ENCODE measurements at places on chromosomes 7 and 10. TPM values are rescaled to one million over a fixed set of nuclear protein-coding genes. Genes with fewer than 3 reads are reported as not detected.

The GIMAP1 gene
- total RNA-seq, result 0.44 TPM

The ELFN1 gene
- 0.68 TPM for total RNA-seq

The GIMAP7 gene
- 2.7 TPM for total RNA-seq

The VPS37D gene
- 0.32 TPM for total RNA-seq

The GRID2IP gene
- total RNA-seq, result 0.12 TPM

The SEMA3E gene
- 0.44 TPM for total RNA-seq

The SUN3 gene
- not detected for total RNA-seq

DNA sequence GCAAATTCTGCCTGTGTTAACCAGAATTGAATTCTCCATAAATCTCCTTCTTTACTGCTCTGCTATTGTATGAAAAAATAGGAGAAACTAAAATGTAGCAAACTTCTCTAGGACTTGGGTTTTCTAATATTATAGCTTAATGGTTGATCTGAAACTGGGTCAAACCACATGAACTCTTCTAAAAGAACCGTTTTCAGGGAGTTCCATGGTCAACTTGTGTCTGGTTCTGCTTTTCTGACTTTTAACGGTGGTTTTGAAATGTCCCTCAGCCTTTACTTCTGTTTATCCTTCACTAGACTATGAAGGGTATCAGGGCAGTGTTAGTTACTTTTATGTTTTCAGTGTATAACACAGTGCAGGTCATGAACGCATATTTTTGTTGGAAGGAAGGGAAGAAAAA, 242.2 kb downstream of the TSPAN12 start:
- ATAC-seq, result no peak

GRCh38 chr10:16787361-16787791, 29.8 kb downstream of the RSU1 start:
- ATAC-seq, result no peak

GRCh38 chr10:46239247-46239646, 47.5 kb upstream of the ANTXRL start:
- peak; percentile 31 for ATAC-seq

DNA sequence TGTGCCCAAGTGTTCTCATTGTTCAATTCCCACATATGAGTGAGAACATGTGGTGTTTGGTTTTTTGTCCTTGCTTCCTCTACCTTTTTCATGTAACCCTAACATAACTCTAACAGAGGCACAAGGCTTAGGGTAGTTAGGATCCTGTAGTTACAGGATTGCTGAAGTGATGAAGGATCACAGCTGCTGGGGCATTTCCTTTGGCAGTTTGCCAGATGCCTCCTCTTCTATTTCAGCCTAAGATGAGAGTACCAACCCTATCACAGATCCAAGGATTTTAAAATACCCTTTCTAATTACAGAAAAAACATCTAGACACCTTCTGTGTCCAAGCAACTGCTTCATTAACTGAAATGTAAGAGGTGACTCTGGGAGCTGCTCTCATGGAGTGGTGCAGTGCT, 141.7 kb upstream of the COL1A2 start:
- no peak for ATAC-seq

- no peak for ATAC-seq
These were observed 9.1 kb downstream of the SDHAF3 start for GRCh38 chr7:97126483-97127171.

GRCh38 chr7:130276796-130277762, 10.4 kb downstream of the CPA2 start:
- ATAC-seq, result peak; percentile 31

GRCh38 chr7:21999896-22000295, 54.2 kb upstream of the CDCA7L start:
- no peak for ATAC-seq

DNA sequence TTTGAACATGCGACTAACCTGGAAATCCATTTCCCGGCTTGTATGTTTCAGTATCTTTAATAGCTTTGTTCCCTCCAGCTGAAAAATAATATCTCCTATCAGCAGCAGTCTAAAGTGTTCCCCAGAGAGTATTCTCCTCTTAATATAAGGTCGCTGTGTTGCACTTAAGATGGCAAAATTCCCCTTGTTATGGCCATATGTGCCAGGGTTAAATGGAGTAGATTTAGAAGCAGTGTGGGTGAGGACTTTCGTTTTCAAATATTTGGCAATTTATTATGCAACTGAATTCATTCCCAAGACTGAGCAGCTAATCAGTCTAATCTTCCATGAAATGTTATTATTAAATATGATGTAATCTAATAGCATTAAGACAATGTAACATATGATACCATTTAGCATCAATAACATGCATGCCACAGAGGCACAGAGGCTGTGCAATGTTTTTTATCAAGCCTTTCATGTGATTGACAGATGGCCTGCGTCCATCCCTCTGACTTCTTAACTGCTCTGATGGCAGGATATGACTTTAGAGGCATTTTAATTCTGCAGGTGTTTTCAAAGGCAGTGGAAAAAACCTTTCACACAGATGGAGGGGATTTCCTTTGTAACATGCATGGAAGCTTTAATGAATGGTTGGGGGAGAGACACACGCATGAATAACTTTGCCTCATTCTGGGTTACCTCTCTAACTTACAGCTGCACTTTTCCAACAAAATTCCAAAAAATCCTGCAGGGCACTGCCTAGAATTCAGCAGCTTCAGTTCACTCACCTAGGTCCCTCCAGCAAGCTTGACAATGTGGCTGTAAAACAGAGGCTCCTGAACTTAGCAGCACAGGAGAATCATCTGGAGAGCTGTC, 55.1 kb upstream of the ZPBP start:
- no peak for ATAC-seq

DNA sequence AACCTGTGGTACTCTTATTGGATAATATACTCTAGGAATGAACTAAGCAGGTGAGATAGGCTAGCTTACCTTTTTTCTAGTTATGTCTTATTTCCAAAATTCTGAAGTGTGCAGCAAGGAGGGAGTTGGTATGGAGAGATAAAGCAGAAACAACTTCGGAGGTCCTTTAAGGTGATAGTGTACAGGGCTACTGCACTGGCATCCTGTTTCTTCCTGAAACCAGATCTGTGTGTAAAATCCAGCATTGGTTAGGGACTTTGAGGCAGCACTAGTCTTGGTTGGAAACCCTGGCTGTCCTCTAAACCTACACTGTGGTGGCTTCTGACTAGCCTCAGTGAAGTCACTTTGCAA, 66.9 kb upstream of the STRIP2 start:
- ATAC-seq, result no peak

- no peak for ATAC-seq
These were observed 197.2 kb downstream of the HECW1 start for GRCh38 chr7:43309706-43310022.

DNA sequence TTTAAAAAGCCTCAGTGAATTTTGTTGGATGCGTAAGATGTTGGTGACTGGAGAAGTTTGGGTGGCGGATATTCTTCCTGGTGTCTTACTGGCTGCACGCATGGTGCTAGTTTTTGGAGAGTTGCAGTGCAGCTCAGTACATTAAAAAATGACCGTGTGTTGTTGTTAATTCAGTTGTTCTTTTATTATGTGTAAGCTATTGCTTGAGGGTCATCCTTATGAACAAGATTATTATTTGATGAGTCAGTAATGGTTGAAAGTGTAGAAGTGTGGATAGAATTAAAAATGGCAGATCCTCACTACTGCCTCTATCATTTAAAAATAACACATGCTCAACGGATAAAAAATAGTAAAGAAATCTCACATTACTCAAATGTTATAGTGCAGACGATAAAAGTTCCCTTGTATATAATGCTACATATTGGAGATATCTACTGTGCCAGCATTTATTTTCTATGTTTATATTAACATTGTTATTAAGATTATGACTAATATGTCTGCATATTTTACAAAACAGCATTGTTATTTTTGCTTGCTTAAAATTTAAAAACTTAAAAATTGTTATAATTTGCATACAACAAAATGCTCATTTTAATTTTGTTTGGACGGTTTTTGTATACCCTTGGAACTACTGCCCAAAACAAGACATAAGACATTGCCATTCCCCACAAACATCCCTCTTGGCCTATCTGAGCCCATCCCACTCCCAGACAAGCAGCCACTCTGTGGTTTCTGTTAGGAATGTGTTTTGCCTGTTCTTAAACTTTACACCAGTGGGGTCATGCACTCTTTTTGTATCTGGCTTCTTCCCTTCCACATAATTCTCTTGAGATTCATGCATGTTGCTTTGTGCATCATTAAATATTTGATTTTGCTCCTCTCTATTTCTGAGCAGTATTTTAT, 142.0 kb downstream of the DOCK1 start:
- ATAC-seq, result no peak

- no peak for ATAC-seq
These were observed 9.8 kb upstream of the ACTA2 start for GRCh38 chr10:88962336-88962735.

DNA sequence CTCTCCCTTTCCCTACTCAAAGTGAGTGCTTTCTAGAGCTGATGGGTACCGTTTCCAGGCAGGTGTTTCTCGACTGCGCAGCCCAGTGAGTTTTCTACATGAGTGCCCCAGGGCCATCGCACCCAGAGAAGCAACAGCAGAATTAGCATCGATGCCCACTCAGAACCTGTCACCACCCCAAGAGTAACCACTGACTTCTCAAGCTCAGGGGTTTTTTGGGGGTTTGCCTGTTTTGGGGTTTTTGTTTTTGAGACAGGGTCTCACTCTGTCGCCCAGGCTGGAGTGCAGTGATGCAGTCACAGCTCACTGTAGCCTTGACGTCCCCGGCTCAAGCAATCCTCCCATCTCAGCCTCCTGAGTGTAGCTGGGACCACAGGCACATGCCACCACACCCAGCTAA, 25.7 kb downstream of the SNX8 start:
- no peak for ATAC-seq

GRCh38 chr10:9311702-9312499, 1257.4 kb downstream of the GATA3 start:
- ATAC-seq, result no peak

DNA sequence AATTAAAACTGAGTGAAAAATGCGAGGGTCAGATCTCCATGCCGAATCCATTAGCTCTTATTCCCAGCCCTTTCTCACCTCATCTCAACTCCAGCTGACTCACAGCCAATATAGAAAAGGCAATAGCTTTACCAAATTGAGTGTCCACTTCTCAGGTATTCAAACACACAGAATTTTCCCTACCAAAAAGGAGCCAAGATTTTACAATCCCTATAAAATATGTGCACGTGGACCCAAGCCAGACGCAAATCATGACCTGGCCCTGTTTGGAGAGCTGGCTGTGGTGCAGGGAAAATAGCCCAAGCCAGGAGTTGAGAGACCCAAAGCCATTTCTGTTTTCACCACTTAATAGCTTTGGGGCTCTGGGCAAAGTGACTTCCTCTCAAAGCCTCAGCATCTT, 379.7 kb upstream of the AUTS2 start:
- no peak for ATAC-seq

GRCh38 chr10:124153023-124153826, 59.8 kb upstream of the CHST15 start:
- peak; percentile 86 for ATAC-seq

- no peak for ATAC-seq
These were observed 12.6 kb downstream of the HPS1 start for GRCh38 chr10:98433881-98434732.

- ATAC-seq, result peak; percentile 22
These were observed 708.4 kb downstream of the POM121L12 start for GRCh38 chr7:53743697-53744402.

DNA sequence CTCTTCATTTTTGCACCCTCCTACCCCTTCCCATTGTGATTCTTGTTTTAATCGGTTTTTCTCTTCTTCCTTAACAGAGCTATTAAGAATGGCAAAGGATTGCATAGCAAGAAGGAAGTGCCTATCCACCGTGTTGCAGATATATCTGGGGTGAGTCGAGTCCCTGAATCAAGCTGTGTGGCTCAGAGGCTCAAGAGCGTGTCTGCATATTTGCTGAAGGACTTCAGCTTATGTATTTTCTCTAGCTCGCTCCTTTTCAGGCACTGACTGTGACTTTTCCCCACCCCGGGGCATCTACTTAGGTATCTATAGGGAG, 126.6 kb downstream of the LRRC4 start:
- peak; percentile 38 for ATAC-seq

GRCh38 chr10:35940141-35941041, 298.3 kb upstream of the FZD8 start:
- ATAC-seq, result no peak

DNA sequence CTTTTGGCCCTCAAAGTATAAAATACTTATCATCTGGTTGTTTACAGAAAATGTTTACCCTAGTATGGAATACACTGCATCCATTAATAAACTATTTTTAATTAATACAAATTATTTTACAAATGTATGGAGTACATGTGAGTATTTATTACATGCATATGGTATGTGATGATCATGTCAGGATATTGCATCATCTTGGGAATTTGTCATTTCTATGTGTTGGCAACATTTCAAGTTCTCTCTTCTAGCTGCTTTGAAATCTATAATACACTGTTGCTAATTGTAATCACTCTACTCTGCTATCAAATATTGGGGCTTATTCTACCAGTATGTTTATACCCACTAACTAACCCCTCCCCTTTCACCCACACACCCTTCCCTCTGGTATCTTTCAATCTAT, 103.9 kb upstream of the THSD7A start:
- no peak for ATAC-seq

DNA sequence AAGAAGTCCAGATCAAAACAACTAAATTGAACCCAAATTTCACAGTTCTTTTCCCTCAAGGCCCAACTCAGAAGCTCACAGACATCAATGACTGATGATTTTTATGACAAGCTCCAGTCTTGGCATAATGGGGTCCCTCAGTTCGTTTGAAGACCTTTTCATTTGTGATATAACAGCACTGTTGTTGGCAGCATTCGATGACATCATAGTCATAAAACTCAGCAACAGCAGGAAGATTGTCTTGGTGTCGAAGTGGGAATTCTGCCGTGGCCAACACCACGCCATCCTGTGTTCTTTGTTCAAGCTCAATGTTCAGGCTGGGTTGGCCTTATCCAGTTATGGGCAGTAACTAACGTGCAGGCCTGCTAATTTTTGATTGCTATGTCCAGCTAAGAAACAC, 261.7 kb downstream of the C7orf25 start:
- no peak for ATAC-seq

DNA sequence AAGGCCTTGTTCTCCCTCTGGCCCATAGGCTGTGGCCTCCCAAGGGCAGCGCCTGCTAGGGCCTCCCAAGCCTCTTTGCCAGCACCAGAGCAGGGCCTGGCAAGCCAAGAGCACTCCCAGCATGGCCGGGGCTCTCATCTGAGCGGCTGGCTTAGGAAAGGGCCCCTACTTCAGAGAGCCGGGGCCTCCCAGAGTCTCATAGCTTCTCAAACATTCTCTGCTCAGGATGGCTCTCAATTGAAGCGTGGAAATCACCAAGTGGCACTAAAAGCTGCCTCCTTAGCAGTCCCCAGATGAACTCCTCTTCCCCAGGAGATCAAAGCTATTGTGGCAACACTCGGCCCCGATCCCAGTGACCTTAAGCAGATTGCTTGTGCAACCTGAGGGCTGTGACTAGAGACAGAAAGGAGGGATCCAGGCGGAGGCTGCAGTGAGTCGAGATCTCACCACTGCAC, 69.4 kb downstream of the FAM53B start:
- no peak for ATAC-seq

GRCh38 chr10:88385601-88386203, 197.4 kb downstream of the RNLS start:
- ATAC-seq, result peak; percentile 91

GRCh38 chr7:36284456-36285090, 105.1 kb upstream of the ANLN start:
- no peak for ATAC-seq

- ATAC-seq, result peak; percentile 29
These were observed 141.1 kb downstream of the CDK14 start for GRCh38 chr7:90736968-90737939.

- no peak for ATAC-seq
These were observed 164.6 kb downstream of the AVL9 start for GRCh38 chr7:32659853-32660252.

Measured in esophagus mucosa (tissue), 1 donor.